NCI-H82 (cell line): ENCODE measurements at places on chromosomes 1 and 21.

DNA sequence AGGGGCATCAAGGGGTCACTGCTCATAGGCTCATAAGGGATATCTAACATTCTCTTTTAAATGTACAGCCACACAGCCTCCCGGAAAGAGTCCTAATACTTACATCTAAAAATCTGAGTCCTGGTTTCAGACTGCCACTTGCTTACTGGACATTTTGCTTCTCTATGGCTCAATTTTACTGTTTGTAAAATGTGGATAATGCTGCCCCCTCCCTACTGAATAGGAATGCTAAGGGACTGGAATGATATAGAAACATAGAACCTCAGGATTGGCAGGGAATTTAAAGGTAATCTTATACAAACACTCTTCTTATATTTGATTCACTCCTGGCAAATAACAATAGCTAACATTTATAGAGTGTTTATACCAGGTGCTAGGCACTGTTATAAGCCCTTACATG, 910 bp upstream of the TNR start:
- DNase-seq = no peak

DNA sequence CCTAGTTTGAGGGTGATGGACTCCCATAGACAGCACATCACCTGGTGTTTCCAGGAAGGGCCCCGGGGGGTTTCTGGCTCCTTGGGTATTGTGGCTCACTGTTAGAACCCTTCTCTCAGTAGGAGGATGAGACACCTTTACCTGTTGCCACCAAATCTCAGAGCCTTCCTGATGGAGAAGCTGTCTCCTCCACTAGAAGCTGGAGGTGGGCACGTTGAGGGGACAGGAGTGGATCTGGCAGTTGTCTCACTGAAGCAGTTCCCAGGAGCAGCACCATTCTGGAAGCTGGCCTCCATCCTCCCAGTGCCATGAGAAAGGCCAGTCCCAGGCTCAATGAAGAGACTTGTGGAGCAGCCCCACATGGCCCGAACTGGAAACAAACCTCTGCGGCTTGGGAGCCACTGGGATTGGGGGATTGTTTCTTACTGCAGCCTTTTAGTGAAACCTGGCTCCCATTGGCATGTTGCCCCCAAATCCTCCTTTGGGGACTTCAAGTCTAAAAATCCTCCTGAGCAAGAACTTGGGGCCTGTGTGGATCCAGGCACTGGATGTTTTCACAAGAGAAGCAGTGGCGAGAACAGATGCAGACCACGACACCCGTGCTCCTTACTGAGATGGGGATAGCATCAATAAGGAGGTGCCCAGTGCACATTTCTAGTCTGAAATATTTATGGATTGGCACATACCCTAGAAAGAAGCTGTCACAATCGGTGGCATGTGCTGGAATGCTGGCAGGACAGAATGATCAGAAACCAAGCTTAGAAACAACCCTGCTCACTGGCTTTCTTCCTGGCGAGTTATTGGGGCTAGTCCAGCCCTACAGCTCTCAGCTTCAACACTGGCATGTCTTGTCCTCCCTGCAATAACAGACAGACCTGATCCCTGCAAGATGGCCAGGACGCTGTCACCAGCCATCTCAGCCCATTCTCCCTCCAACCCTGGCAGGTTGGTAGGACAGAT, 223.7 kb upstream of the AJAP1 start:
- no peak for DNase-seq

DNA sequence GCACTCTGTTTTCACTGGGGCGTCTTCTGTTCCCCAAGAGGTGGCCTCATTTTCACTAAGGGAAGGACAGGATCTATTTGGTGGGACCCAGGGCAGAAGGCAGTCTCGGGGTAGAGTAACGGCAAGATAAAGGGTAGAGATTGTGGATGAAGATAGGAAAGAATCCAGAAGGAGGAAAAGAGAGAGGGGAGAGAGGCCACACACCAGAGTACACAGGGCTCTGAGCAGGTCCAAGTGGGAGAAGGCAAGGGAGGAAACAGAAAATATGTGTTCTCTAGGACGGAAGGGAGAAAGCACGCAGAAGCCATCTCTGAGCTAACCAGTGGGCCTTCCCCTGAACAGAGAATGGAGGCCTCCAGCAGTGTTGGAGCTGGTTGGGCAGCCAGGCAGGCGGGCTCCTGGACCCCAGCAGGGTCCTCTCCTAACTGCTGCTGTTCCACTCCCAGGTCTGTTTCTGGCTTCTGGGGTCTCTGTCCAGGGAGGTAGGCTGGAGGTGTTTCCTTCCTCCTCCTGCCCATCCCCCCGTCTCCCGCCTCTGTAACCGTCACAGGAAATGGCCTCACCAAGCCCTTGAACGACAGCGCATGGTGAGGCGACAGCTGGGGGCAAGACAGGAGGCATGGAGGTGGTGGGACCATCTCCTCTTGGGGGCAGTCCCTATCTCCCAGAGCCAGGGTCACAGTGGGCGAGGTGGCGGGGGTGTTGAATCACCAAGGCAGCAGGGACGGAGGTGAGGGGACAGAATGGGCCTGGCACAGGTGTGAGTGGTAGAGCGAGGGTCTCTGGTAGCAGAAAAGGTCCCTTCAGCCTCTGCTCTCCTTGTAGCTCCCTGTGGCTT, 649 bp downstream of the PTPN7 start:
- no peak for DNase-seq

DNA sequence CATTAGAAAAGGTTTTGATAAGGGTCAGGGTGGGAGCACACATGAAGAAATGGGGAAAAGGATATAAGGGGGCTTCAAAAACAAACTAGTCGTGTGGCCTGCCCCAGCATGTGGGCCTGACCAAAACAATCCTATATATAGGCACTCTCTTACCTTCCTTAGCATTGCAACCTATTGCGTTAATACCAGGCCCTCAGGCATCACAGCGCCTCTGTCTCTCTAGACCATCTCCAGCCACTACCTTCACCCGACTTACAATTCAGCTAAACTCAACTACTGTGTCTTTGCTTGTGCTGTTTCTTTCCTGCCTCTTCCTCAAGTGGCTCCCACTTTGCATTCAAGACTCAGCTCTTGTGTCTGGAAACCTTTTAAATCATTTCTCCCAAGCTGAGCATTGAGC, 47.0 kb upstream of the GJA5 start:
- DNase-seq = no peak
